MV-4-11 (cell line): ENCODE measurements at places on chromosomes 7 and 10.

DNA sequence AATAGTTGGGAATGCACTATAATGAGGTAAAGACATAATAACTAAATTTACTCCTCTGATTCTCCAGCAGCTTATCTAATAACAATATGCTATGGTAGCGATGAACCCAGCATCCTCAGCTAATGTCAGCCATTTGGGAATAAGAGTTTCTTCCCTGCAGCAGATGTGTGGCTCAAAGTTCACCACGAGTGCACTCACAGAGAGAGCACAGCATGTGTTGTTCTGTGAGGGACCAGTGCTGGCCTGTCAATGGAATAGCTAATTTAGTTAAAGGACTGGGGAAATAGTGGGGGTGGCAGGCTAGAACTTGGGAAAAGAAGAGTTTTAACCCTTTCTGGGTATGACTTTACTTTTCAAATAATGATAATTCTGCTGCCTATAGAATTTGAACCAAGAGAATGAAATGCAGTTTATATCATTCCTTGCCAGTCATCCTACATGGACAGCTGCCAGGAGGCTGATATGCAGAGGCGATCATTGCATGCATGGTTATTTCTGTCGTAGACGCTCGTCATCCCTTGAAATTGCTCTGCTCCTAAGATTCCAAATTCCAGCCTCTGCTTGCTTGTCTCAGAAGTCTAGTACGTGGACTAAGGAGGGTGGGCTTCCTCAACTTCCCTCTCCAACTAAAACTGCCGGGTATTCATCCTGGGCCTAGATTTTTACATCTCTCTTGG is 355.6 kb downstream of the RNLS start:
- DNase-seq: no peak

DNA sequence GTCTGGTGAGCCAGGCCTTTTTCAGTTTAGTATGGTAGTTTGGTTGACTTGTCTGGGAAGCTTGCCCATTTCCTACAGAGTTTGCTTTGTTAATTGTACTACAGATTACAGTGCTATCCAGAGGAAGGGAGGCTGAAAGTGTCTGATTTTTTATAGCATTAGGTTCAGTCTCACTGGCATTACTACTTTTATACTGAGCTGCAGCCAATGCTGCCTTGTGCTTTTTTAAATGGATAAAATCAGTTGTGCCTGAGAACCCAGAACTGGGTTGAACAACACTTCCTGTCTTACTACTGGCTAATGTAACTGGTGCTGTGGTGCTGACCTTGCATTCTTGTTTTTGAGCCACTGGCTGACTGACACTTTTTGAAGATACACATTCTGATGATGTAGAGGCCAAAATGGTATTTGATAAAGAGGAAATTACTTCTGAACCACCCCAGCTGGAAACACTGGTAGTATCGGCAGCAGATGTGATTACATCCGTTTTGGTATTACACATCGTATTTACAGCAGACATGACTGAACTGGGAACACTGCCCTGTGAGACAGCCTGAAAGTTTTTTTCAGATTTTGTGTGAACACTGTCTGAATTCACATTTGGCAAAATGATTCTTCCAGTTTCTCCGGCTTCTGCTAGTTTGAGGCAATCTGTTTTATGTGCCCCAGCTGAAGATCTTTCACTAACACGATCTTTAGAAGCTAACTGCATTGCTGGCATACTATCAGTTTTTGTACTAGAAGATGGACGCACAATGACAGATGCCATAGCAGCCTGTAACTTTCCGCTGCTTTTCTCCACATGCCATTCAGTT is 74.1 kb downstream of the NRBF2 start:
- peak; percentile 61 for DNase-seq

- DNase-seq: no peak
Observed at GRCh38 chr10:91350651-91351081, 59.5 kb upstream of the HECTD2 start.

DNA sequence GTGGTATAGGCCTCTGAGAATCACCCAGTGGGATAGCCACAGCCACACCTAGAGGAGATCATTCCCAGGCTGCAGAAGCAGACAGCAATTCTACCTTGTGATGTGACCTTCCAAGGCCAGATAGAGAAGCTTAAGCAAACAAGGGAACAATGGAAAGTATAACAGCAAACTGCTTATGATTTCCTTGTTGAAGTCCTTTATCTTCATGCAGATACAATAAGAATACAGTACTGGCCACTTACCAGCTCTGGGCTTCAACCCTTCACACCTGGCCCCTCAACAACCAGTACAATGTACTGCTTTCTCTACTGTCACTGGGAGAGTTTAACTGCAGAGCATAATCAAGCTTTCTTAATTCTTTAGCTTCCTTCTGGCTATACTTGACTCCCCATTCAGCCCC is 22.6 kb upstream of the DDX50 start:
- DNase-seq: no peak

GRCh38 chr7:148944935-148945934 is 61.1 kb upstream of the EZH2 start:
- DNase-seq: no peak

- no peak for DNase-seq
Observed at GRCh38 chr7:47379629-47380324, 202.1 kb downstream of the TNS3 start.

- DNase-seq: no peak
Observed at GRCh38 chr7:45662018-45662417, 87.8 kb downstream of the ADCY1 start.

DNA sequence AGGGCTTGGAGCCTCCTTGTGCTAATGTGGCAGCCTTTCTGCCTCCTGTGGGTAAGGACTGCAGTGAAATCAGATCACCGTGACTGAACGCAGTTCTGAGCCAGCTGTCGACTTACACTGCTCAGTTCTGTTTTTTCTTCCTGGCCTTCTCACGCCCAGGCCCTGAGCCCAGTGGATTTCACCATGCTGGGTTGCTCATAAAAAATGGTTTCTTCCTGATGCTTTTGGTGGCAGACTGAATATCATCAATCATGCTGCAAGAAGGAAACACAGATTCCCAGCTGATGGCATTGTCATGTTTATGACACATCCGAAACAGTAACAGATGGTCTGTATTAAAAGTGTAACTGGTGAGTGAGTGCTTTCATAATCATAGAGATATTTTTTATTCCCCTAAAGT is 389.6 kb downstream of the GALNT17 start:
- peak; percentile 67 for DNase-seq

- DNase-seq: no peak
Observed at GRCh38 chr10:32962521-32962920, 4.5 kb upstream of the ITGB1 start.

GRCh38 chr7:44431091-44431608 is 59.3 kb downstream of the NUDCD3 start:
- peak; percentile 10 for DNase-seq

DNA sequence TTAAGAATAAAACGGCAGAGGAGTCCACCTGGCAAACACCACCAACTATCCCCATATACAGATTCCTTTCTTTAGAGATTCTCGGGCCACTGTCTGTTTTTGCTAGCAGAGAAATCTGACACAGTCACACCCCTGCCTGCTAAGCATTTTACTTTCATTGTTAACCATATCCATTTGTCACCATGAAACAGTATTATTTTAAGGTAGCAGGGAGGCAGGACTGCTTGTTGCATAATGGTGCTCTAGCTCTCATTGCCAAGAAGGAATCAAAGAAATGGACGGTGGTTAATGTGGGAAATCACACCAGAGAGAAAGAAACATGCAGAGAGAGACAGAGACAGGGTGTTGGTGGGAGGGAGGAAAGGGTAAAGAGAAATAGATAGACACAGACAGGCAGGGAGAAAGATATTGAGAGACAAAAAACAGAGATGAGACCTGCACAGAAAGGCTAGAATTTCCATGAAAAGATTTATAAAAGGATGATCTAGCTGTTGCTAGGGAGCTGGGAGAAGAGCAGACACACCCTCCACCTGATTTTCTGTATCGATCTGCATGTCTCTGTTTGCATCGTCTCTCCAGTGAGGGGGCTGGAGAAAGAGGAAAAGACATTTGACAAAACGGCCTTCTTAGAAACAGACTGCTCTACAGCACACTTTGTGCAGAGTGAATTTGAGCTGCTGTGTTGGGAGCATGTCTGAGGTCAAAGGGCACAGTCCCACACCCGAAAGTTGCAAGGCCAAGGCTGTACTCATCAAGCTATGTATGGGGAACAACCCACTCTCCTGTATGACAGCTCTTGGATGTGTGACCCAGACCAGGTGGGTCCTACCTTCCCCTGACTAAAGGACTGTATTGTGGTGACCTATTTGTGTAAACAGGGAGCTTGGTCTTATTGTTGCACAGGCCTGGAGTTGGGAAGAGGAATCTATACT is 303.1 kb downstream of the FZD1 start:
- DNase-seq: no peak

DNA sequence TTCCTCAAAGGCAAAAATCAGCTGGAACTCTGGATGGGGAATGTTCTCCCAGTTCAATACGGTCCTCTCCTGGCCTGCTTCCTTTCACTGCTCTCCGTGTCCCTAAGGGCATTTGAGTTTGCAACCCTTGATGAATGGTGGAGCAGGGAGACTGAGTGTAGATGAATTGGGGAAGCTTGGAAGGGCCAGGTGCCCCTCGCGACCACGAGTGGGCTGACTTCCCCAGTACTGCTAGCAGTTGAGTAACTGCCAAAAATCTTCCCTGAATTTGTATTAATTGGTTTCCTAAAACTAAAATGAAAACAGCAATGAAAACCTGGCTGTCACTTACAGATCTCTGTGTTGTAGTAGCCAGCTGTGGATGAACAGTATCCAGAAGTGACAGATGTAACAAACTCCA is 13.6 kb downstream of the IRF5 start:
- peak; percentile 33 for DNase-seq

- DNase-seq: no peak
Observed at GRCh38 chr7:23967949-23968599, 258.1 kb downstream of the STK31 start.

DNA sequence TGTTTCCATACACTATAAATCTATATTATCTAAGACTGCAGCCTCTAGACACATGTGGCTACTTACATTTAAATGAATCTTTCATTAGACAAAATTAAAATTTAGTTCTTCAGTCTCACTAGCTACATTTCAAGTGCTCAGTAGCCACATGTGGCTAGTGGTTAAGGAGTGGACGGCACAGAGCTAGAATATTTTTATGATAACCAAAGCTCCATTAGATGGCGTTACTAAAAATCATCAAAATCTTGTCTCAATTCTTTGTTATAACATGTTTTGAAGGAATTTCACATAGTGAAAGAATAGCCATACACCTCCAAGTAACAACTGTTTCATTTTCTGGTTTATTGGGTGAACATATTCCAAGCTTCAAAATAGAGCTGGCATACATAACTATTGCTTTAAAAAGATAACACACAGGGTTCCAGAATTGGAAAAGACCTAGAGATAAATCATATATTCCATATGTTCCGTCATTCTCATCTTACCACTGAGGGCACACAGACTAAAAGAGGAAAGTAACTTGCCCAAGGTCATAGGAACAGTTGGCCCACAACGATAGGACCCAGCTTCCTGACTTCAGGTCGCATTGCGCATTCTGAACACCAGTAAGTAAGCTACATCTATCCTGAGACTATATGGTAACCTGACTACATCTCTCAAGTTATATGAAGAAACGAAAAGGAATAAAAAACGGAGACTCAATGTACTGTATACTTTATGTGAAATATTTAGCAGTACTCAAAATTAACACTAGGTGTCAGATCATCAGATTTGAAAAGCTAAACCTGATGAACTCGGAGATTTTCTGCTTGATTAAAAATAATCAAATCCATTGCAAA is 66.6 kb downstream of the CAV1 start:
- no peak for DNase-seq

GRCh38 chr10:127364034-127364433 is 167.6 kb upstream of the INSYN2A start:
- DNase-seq: no peak

DNA sequence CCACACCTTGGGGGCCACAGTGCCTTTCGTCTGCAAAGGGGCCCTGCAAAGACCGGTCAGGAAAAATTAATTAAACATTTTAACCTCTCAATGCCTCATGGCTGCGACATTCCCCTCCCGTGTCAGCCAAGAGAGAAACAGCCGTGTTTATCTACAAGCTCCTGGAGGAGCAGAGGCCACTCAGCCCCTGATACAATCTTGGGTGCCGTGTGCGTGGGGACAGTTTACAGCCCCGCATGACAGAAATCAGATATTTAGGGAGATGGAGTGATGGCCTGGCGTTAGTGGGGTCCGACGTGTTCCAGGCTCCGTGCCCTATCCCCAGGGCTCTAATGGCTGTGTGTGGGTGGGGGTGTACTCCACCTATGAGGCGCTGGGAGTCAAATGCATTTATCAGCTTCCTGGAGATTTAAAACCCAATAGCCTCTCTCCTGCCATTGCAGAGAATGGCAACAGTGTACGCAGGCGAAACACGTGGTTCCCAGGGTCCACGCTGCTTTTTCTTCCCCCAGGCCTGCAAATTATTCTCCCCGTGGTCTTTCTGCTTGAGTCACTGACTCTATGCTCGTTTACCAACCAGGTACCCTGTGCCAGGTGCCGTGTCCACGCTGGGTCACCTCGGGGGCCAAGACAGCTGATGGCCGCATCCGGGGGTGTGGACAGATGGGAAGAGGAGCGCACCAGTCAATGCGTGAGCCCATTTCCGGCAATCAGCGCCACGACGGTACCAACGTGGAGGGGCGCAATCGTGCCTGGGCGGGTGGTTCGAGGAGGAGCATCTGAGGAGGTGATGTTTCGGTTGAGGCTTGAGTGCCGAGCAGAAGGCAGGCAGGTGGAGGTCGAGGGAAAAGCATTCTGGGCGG is 26.6 kb upstream of the PSMG3 start:
- no peak for DNase-seq

- DNase-seq: peak; percentile 18
Observed at GRCh38 chr10:66218289-66218688, 707.5 kb upstream of the LRRTM3 start.

DNA sequence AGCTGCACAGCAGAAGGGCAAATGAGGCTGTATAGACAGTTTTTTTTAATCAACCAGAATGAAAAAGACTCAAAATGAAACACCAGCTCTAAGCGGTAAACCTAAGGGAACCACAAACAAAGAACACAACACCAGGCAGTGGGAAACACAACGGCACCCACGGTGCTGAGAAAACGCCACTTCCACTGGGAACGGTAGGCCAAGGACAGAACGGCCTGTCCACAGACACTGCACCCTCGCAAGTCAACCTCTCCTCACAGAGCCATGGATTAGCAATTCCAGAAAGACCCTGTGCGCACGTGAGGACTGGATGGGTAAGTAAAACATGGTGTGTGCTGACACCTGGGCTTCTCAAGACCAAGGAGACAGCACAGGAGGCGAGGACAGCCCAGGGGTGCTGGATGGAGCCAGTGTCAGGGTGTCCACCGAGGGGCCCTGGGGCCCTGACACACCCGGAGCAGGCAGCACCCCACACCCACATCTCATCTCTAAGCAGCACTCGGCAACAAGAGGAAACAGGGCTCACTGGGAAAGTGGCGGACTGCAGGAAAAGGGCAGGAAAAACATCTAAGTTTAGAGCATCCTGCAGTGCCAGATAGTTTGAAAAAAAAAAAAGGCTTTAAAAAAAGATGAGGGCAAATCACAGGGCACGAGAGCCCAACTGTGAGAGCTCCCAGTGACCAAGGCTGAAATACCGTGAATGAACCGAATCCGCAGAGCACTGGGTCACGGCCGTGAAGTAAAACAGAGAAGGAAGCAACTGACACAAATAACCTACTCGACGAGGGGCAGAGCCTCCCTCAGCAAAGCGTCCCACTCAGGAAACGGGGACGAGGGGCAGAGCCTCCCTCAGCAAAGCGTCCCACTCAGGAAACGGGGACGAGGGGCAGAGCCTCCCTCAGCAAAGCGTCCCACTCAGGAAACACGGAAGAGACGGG is 120.2 kb downstream of the MAD1L1 start:
- no peak for DNase-seq
